ENCODE measurements at places on chromosomes 3 and 15.

DNA sequence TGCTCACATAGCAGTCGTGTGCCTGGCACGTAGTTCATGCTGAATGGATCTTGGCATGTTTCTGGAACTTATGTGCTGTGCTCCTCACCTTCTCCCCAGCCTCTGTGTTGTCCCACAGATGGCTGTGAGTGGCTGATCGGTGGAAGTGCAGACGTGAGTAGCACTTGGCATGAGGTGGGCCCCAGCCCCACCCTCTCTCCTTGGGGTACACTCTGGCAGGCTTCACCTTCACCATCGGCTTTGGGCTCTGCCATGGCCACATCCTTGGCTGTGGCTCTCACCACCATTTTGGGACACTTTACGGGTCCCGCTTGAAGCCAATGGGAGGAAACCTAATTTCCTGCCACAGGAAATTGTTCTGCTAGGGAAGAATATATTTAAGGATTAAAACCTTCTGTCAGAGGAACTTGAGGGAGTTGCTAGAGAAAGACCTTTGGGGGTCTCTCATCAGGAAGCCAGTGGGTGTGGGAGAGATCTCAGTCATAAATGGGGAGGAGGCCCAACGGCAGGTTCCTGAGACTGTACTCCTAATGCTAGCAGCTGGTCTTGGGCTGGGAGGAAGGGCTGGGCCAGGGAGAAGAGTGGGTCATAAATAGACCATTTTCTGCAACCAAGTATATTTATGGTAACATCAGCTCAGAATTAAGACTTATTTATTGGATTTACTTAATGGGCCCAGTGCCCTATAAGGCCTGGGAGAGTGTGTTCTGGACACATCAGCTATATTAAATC is 92.3 kb downstream of the SMAD3 start:
- DNase-seq = no peak

DNA sequence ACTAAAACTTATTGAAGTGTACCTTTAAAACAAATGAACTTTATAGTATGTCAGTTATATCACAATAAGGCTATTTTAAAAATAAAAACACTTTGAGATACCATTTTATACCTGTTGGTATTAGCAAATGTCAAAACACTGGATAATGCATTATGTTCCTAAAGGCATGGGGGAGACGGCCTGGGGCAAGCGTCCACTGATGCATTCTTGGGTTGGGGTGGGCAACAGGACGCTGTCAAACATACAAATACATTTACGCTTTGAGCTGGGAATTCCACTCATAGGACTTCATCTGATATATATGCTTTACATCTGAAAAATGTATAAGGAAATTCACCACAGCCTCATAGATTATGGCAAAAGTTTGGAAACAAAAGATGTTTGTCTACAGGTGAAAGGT is 7.6 kb upstream of the GATA2 start:
- no peak for DNase-seq

- no peak for DNase-seq
Measured at GRCh38 chr3:41234823-41235721, 35.8 kb downstream of the CTNNB1 start.

GRCh38 chr3:40073310-40074007 is 236.0 kb upstream of the EIF1B start:
- DNase-seq = no peak

GRCh38 chr3:37216597-37217097 is 42.3 kb upstream of the LRRFIP2 start:
- DNase-seq = no peak

GRCh38 chr15:98715890-98716443 is 67.6 kb downstream of the IGF1R start:
- no peak for DNase-seq

DNA sequence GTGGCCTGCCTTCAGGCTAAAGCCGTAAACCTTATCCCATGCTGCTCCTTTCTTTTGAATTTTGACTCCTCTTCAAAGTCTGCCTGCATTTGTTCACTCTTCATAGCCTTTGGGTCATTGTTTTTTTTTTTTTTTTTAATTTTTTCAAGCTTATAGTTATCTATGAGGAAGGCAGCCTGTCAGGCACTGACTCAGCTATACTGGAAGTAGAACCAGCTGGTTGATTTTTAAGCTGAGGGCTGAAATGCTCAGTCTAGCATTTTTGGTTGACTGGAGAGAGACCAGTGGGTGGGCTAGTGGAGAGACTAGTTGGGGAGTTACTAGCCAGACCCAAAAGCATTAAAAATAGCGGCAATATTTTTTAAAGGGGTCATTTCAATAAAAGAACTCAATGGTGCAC is 44.1 kb downstream of the C3orf20 start:
- no peak for DNase-seq

DNA sequence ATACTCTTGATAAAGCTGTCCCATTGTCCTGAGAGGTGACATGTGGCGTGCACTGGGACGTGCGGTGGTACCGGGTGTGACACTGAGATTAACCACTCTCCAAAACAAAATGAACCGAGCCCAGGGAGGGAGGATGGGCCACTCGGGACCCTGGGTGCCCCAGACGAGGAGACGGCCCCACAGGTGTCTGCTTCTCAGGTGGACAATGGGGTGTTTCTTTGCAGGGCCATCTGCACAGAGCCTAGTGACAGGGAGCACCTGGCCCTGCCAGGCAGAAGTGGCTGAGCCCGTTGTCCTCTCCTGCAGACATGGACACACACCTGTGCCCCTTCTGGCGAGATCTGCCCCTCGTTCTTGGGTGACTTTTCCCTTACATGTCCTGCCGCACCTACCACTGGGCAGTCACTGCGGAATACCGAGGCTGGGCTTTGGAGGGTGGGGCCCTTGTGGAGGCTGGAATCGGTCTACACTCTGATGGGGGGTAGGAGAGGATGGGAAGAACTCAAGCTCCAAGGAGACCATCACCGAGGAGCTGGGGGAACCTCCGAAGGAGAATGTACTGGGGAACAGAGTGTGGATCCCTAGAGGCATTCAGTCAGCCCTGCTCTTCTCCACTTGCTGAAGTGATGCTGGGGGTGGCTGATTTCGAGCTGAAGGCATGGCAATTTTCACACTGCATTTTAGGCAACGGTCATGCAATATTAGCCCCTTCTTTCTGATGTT is 153.5 kb downstream of the ATP10A start:
- no peak for DNase-seq

GRCh38 chr3:34109021-34109420 is 310.6 kb downstream of the PDCD6IP start:
- DNase-seq = no peak

DNA sequence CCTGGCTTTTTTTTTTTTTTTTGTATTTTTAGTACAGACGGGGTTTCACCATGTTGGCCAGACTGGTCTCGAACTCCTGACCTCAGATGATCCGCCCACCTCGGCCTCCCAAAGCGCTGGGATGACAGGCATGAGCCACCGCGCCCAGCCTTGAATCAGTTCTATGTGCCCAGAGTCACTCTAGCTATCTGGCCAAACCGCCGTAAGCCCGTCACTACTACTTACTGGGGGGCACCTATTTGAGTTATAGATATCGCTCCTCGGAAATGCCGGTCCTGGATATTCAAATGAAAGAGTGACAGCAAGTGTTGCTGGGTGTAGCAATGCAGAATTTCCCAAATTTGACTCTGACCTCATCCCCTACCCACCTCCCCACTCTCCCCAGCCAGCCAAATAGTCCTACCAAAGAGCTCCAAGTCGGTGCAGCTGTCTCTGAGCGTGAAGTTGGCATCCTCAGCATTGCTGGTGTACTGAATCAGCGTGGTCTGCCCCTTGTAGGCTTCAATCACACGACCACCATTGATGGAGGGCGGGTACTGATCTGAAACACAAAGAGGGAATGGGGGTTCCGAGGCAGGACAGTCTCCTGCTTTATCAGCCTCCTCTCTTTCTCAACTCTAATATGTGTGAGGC is 38.1 kb downstream of the MUC20 start:
- no peak for DNase-seq

DNA sequence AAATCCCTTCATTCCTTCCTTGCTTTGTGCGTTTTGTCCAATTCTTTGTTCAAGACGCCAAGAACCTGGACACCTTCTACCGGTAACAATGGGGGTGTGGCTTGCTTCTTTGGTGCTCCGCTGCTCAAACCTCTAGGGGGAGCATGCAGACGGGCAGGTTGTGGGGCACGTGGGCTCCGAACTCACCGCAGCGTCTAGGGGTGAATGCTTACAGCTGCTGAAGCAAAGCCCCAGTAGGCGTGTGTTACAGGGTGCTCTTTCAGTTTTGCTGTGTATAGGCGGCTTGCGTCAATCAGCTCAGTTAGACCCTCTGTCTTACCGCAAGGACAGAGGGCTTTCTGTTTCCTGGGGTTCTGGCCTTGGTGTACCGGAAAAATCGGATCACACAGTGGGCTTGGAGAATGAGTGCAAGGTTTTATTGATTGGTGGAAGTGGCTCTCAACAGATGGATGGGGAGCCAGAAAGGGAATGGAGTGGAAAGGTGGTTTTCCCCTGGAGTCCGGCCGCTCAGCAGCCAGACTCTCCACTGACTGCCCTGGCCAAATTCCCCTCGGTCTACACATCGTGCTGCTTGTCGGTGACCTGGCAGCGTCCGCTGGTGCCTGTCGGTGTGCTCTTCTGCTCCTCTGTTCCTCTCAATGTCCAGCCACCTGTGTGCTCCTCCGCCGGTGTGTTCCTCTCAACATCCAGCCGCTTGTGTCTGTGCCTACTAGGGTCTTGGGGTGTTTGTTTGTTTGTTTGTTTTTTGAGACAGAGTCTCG is 1.2 kb upstream of the LRRC34 start:
- peak; percentile 39 for DNase-seq

GRCh38 chr15:52318729-52319500 is 23.3 kb upstream of the MYO5C start:
- no peak for DNase-seq

DNA sequence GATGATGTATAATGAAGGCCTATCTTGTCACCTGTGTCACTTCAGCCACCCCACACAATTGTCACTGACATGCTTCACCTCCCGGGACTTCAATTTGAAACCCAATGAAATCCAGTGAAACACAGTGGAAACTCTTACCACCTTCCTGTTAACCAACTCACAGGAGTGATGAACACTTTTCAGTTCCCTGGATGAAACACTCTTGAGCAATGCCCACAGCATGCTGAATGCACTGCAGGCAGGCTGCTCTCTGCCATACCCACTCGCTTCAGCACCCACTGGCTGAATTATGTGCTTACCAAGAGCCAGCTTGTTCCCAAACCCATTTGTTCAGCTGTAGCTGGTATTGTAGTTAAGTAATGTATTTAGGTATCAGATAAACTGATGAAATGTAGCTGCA is 47.0 kb downstream of the MAP2K1 start:
- no peak for DNase-seq

- no peak for DNase-seq
Measured at GRCh38 chr15:57427367-57427821, 51.1 kb downstream of the CGNL1 start.
